ENCODE measurements at places on chromosomes 13 and 19. TPM values are rescaled to one million over a fixed set of nuclear protein-coding genes. Genes with fewer than 3 reads are reported as not detected.
A peak's percentile ranks its signal among the peaks of the same experiment; 100 is the strongest.

Gene C2CD4C
- 7.9 TPM for total RNA-seq

GRCh38 chr13:104798486-104798885 is 1732.3 kb upstream of the SLC10A2 start:
- no peak for DNase-seq

- DNase-seq: peak; percentile 90
Measured at GRCh38 chr19:19224852-19225494, 13.2 kb downstream of the NCAN start.

- peak; percentile 59 for DNase-seq
Measured at GRCh38 chr19:15871570-15871969, 26.3 kb downstream of the CYP4F2 start.

Gene CERS1
- 22.6 TPM for total RNA-seq

- no peak for DNase-seq
Measured at GRCh38 chr19:55581823-55582223, 1.2 kb upstream of the ZNF579 start.

DNA sequence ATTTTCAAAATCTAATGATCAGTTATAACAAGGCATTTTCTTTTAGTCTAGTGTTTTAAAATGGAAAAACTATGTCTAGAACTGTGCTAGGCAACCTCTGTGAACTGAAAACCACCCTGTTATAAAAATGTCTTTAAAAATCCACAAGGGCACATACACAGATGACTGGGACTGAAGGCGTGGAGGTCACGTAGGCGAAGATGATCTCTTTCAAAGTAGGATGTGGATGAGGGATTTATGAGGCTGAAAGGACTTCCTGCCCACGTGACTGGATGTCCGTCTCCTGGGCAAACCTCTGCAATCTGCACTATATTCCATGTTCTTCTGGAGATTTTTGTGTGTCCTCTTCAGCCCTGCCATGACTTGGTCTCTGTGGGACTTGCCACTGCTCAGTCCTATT is 84.2 kb upstream of the ZNF536 start:
- DNase-seq: no peak

GRCh38 chr19:10797541-10798256 is 38.3 kb downstream of the TMED1 start:
- DNase-seq: no peak

- no peak for DNase-seq
Measured at GRCh38 chr13:50401049-50401505, 385.8 kb downstream of the KCNRG start.

DNA sequence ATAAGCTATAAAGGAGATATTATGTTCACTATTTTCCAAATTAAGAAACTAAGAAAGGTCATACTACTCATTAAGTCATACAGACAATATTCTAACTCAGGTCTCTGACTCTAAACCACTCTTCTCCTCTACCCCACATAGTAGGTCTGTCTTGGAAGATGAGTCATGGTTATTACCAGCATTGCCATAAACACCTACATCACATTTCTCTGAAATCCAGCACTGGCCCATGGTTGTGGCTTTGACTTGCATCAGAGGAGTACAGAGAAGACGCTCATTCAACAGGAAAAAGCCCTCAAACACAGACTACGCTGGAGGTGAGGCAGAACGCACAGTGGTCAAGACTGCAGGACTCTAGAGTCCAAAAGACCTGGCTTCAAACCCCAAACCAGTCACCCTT is 476.8 kb downstream of the COG6 start:
- no peak for DNase-seq

DNA sequence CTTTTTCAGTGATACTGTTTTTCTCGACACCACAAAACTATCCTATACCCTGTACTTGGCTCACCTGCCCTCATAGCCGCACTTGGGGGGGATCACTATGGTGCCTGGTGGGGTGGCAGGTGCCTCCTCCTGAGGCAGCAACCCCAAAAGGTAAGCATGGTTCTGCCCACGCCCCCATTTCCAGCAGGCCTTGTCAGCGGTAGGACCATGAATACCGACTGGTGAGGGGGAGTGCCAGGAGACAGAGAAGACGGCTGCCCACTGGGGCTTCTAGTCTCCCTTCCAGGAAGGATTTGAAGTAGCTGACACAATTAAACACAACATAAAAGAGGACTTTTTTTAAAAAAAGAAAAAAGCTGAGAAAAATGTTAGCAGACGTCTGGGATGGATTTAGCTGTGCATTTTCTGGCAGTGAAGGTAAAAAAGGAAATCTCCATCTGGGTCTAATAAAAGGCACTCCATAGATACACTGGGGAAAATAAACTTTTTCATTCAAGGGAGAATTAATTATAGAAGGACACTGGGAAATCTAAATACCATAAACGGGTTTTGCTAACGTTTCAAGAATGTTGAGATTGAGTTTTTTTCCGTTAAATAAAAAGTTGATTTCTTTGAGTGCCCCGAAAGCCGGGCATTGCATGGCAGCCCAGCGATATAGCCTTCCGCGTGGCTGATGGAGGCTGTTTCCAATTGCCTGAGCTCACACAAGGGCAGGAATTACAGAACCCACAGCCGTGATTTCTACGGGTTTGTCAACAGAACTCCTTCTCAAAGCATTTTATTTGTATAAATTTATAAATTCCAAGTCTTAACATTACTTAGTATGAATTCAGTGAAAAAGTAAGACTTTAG is 45.1 kb downstream of the ATP11A start:
- no peak for DNase-seq

Gene FXYD7
- 16.7 TPM for total RNA-seq

Gene ZIM2
- not detected for total RNA-seq

Gene ZNF726
- total RNA-seq: not detected

- DNase-seq: no peak
Measured at GRCh38 chr13:111938741-111939665, 127.9 kb upstream of the SOX1 start.

Gene ZNF844
- 10.5 TPM for total RNA-seq

Gene ZNF43
- total RNA-seq: 55.2 TPM

Gene SMIM44
- total RNA-seq: not detected

GRCh38 chr19:17536955-17537354 is 18.5 kb upstream of the COLGALT1 start:
- DNase-seq: no peak

- DNase-seq: no peak
Measured at GRCh38 chr13:86765462-86765861, 905.7 kb upstream of the SLITRK5 start.

Gene ZFP14
- total RNA-seq: 7.9 TPM

DNA sequence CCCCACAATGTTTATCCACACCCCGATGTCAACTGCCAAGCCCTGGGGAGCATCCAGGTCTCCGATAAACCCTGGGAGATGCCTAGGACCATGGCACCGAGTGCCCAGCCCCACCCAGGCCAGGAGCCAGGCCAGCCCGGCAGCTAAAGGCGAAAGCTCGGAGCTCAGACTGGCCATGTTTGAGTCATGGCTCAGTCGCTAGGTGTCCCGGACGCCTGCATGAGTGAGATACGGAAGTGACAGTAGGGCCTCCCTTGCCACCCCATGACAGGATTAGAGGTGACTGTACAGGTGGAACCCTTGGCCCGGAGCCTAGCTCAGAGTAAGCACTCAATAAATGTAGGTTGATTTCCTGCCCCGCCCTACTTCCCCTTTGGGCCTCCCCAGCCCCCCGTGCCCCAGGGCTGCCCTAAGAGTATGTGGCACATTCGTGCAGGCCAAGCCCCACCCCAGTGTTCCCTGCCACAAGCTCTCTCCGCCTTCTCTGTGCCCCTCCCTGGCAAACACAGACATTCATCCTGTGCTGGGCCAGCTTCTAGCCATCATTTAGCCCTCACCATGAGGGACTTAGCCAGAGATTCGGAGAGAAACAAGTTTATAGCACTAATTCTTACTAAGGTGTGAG is 5.8 kb upstream of the TPM4 start:
- DNase-seq: no peak

GRCh38 chr13:25178070-25178469 is 6.0 kb upstream of the AMER2 start:
- DNase-seq: no peak

DNA sequence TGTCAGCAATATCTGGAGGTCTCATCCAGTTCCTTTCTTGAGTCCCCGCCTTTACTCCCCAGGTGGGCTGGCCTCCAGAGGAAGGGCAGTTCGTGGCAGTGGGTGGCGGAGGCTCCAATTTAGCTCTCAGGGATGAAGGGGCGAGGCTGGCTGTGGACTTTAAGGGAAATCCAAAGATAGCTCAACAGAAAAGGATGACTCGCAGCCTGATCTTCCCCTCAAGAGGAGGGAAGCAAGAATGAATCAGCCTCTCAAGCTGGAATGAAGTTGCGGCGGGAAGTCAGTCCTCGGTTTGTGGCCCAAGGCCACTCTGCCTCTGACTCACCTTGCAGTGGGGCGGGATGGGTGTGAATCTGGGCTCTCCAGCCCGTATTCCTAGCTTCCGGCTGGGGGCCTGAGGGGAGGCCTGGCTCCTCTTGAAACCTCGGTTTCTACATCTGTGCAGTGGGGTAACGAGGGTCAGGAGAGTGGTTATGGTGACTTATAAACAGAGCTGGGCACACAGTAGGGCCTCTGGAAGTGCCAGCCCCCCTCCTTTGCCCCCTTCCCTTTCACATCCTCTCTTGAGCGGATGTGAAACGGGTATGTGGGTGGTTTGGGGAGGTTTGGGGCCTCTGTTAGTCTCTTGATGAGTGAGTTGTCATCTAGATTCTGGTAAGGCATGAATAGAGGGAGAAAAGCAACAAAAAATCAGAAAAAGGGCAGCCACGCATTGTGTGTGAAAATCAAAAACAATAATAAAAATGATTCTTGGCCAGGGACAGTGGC is 10.5 kb upstream of the SMG9 start:
- no peak for DNase-seq

GRCh38 chr13:84243340-84243739 is 361.1 kb upstream of the SLITRK1 start:
- no peak for DNase-seq

GRCh38 chr19:47697863-47698609 is 15.2 kb upstream of the EHD2 start:
- DNase-seq: peak; percentile 86

GRCh38 chr13:74434782-74435181 is 300.6 kb upstream of the KLF12 start:
- no peak for DNase-seq

DNA sequence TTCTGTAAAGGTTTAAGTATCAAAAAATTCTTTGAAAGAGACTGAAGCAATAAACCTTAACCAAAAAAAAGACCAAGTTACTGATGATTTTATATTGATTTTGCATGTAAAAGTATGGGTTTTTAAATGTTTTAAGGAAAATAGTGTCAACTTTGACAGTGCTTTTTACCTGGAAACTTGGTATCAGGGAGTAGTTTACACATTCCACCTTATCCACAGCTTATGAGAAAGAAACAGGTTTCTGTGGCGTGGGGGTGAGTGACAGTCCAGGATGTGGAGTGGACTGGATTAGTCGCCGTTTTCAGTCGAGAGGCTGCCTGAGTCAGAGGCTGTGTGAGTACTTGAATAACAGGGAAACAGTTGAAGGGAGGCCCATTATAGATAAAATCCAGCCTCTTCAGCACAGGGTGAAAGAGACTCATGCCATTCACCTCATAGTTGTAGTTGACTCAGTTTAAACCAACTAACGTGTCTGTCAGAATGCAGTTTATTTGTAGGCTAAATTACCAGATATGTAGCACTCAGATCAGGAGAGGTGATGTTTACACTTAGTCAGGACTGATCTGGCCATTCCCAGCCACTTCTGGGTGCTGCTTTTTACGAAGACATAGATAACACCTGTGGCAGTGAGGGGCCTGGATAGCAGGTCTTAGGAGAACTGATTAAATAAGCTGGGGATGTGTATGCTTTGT is 595 bp upstream of the GPR183 start:
- DNase-seq: no peak

Gene RGS9BP
- total RNA-seq: 0.24 TPM

Gene MCOLN1
- 15.0 TPM for total RNA-seq

DNA sequence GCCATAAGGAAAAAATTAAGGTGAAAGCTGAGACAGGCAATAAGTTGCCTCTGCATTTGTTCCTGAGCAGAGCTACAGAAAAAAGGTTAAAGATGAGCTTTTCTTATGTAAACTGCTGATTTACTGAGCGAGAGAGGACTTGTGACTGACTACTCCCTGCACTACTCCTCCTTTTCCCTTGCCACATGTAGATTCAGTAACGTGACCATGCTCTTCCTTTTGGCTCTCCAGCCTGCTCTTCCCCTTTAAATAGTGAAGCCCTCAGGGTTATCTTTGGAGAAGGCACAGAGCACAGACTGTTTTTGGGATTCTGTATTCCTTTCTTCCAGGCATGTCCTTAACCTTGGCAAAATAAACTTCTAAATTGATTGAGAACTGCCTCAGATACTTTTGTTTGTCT is 630.2 kb downstream of the UQCRFS1 start:
- DNase-seq: no peak

- no peak for DNase-seq
Measured at GRCh38 chr13:112260108-112261055, 115.8 kb upstream of the SPACA7 start.

GRCh38 chr19:17103177-17103576 is 27.6 kb downstream of the MYO9B start:
- peak; percentile 70 for DNase-seq

DNA sequence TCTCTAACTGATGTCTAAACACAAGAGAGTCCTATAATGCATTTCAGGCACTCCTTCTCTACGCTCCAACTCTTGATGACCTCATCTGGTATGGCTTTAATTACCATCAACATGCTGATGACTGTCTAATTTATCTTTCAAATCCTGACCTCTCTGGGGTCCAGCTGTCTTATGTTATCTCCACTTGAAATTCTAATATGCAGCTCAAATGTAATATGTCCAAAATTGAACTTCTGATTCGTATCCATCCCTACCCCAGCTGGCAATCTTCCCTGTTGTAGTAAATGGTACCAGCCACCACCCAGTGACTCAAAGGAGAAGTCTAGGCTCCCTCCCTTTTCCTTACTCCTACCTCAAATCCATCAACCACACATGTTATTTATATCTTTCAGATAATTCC is 288.0 kb upstream of the SLC10A2 start:
- no peak for DNase-seq

- DNase-seq: no peak
Measured at GRCh38 chr13:76725211-76725610, 161.0 kb downstream of the KCTD12 start.

DNA sequence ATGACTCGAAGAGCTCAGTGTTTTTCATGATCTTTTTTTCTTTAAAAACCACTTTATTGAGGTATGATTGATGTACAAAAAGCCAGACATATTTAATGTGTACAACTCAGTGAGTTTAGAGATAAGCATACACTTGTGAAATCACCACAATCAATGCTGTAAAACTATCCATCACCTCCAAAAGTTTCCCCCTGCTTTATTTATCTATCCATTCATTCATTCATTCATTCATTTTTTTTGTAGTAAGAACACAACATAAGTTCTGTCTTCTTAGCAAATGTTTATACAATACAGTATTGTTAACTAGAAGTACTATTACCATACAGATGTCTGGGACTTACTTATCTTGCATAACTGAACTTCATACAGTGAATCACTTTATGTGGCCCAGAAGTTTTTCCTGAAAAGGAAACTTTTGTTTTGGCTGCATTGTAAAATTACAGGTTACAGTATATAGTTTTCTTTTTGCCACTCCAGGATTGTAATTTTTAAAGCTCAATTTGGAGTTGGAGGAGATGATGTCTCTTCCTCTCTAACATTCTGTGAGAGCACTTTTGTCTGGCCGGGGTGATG is 6.7 kb downstream of the RAP2A start:
- no peak for DNase-seq

- peak; percentile 15 for DNase-seq
Measured at GRCh38 chr19:1473085-1473851, 5.7 kb downstream of the C19orf25 start.

GRCh38 chr19:15369594-15369891 is 10.0 kb downstream of the AKAP8 start:
- no peak for DNase-seq

Gene COG3
- 17.0 TPM for total RNA-seq

Data from WTC11 (cell line).